ENCODE measurements at places on chromosomes 2 and 18. TPM values are rescaled to one million over a fixed set of nuclear protein-coding genes. Genes with fewer than 3 reads are reported as not detected.
A peak's percentile ranks its signal among the peaks of the same experiment; 100 is the strongest.

GRCh38 chr2:32355976-32356680 is 695 bp upstream of the BIRC6 start:
- H3K4me1 ChIP-seq, result peaks cover 30% of the 10 kb centered on the region
- peak overlapping the region; percentile 98 for H3K27ac ChIP-seq
- no peaks in the 10 kb centered on the region for H3K27me3 ChIP-seq
- peaks cover 7% of the 10 kb centered on the region for H3K36me3 ChIP-seq
- DNase-seq, result no peak

DNA sequence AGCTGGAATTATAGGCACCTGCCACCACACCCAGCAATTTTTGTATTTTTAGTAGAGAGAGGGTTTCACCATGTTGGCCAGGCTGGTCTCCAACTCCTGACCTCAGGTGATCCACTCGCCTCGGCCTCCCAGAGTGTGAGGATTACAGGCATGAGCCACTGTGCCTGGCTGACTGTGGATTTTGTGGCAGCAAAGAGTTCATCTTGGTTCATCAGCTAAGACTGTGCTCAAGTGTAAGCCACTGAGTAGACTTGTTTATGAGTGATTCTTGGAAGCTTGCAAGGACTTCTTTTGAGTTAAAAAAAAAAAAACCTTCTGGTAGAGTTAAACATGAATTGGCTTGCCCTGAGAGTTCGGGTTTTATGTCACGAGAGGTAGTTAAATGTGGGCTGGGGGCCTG is 34.7 kb downstream of the CD8B start:
- H3K4me1 ChIP-seq, result peaks cover 12% of the 10 kb centered on the region
- no peak for DNase-seq
- H3K27ac ChIP-seq, result no peak overlapping the region
- peaks cover 6% of the 10 kb centered on the region for H3K36me3 ChIP-seq
- H3K4me3 ChIP-seq, result no peak overlapping the region

GRCh38 chr2:237759176-237759575 is 39.4 kb upstream of the RBM44 start:
- no peak overlapping the region for H3K4me3 ChIP-seq
- no peaks in the 10 kb centered on the region for H3K27me3 ChIP-seq
- H3K36me3 ChIP-seq, result peaks cover 69% of the 10 kb centered on the region
- no peak for DNase-seq
- no peaks in the 10 kb centered on the region for H3K4me1 ChIP-seq
- no peak overlapping the region for H3K27ac ChIP-seq

GRCh38 chr18:63783394-63783793 is 8.2 kb downstream of the SERPINB7 start:
- no peak overlapping the region for H3K4me3 ChIP-seq
- H3K4me1 ChIP-seq, result no peaks in the 10 kb centered on the region
- H3K27ac ChIP-seq, result no peak overlapping the region
- H3K27me3 ChIP-seq, result no peaks in the 10 kb centered on the region

DNA sequence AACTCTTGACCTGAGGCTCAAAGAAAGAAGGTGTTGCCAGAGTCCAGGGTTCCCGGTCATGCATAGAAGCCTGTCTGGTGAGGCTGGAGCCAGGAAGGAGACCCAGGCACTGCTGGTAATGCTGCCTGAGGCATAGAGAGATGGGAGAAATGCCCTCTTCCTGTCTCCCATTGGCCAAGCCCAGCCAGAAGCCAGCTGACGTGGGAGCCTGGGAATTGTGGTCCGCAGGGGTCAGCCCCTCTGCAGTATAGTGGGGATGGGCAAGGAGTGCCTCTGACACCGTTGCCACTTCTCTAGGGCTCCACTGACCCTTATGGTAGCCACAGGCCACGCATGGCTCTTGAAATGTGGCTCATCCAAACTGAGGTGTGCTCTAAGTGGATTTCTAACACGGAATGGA is 95.7 kb downstream of the CTIF start:
- no peak overlapping the region for H3K4me3 ChIP-seq
- H3K36me3 ChIP-seq, result no peaks in the 10 kb centered on the region
- H3K27ac ChIP-seq, result no peak overlapping the region
- DNase-seq, result no peak

DNA sequence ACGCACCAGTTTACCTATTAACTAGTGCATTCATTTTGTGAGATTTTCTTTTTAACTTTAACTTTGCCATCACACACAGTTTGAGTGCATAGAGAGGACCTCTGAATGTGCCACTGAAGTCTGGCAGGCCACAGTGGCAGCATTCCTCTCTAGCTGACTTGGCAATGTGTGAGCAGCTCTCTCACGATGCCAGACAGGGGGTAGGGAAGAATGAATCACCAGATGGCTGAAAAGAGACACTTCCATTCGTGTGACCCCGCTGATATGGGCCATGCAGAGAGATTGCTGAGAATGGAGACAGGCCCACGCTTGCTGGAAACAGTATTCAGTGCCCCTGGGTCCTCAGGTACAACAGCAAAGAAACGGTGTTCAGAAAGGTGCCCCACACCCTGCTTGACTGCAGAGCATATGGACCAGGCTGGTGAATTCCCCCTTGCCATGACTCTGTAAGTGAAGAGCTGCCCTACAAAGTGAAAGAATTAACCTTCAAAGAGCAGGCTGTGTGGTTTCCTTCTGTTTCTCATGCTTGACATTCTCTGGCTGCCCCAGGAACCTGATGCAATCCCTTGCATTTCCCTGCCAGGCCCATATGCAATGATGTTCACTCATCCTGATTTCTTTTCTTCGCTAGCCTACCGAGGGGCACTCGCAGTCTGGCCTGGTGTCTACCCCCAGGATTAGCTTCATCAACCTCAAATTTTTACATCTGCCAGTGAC is 236.1 kb downstream of the CDH20 start:
- no peak for DNase-seq
- H3K27ac ChIP-seq, result peak overlapping the region; percentile 56
- peaks cover 3% of the 10 kb centered on the region for H3K4me1 ChIP-seq
- H3K36me3 ChIP-seq, result peaks cover 5% of the 10 kb centered on the region
- H3K27me3 ChIP-seq, result no peaks in the 10 kb centered on the region

GRCh38 chr2:222861411-222862105 is 722 bp downstream of the ACSL3 start:
- DNase-seq, result peak; percentile 18
- no peaks in the 10 kb centered on the region for H3K27me3 ChIP-seq
- H3K4me1 ChIP-seq, result peaks cover 8% of the 10 kb centered on the region
- H3K27ac ChIP-seq, result peak overlapping the region; percentile 98
- peaks cover 3% of the 10 kb centered on the region for H3K36me3 ChIP-seq

- H3K27ac ChIP-seq, result no peak overlapping the region
- no peaks in the 10 kb centered on the region for H3K36me3 ChIP-seq
- H3K4me3 ChIP-seq, result no peak overlapping the region
- H3K27me3 ChIP-seq, result peaks cover 4% of the 10 kb centered on the region
Observed at GRCh38 chr2:3010001-3010400, 367.6 kb downstream of the EIPR1 start.

- no peaks in the 10 kb centered on the region for H3K36me3 ChIP-seq
- H3K27me3 ChIP-seq, result no peaks in the 10 kb centered on the region
- no peak overlapping the region for H3K27ac ChIP-seq
- DNase-seq, result no peak
Observed at GRCh38 chr2:21220930-21221329, 97.2 kb downstream of the TDRD15 start.

GRCh38 chr2:236075802-236076201 is 92.4 kb downstream of the GBX2 start:
- no peaks in the 10 kb centered on the region for H3K27me3 ChIP-seq
- peaks cover 23% of the 10 kb centered on the region for H3K4me1 ChIP-seq
- no peak overlapping the region for H3K27ac ChIP-seq
- no peak overlapping the region for H3K4me3 ChIP-seq

GRCh38 chr2:147558620-147559019 is 286.2 kb upstream of the ACVR2A start:
- H3K4me3 ChIP-seq, result no peak overlapping the region
- H3K4me1 ChIP-seq, result peaks cover 3% of the 10 kb centered on the region
- no peak overlapping the region for H3K27ac ChIP-seq
- H3K36me3 ChIP-seq, result no peaks in the 10 kb centered on the region
- no peaks in the 10 kb centered on the region for H3K27me3 ChIP-seq

DNA sequence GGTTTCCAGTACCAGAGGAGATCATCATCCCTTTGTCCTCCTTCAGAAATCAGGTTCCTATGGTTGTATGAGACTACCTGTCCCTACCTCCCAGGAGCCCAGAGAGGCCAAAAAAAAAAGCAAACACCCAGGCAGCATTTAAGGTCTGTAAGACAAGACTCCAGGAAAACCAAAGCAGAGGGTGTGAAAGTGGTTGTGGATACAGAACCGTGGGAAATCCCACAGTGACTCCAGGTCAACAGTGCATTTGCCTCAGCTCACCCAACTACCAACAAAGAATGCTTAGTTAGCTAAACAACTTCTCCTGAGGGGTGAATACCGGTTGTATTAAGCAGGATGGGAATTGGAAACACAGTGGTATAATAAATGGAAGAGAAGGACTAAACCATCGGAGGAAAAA is 83.6 kb downstream of the LBH start:
- H3K4me3 ChIP-seq, result no peak overlapping the region
- peaks cover 3% of the 10 kb centered on the region for H3K4me1 ChIP-seq
- H3K27ac ChIP-seq, result no peak overlapping the region
- no peaks in the 10 kb centered on the region for H3K36me3 ChIP-seq

- peaks cover 26% of the 10 kb centered on the region for H3K4me1 ChIP-seq
- peak overlapping the region; percentile 92 for H3K4me3 ChIP-seq
- H3K36me3 ChIP-seq, result peaks cover 14% of the 10 kb centered on the region
- no peak for DNase-seq
Observed at GRCh38 chr2:19987936-19988335, 2.0 kb downstream of the WDR35 start.

DNA sequence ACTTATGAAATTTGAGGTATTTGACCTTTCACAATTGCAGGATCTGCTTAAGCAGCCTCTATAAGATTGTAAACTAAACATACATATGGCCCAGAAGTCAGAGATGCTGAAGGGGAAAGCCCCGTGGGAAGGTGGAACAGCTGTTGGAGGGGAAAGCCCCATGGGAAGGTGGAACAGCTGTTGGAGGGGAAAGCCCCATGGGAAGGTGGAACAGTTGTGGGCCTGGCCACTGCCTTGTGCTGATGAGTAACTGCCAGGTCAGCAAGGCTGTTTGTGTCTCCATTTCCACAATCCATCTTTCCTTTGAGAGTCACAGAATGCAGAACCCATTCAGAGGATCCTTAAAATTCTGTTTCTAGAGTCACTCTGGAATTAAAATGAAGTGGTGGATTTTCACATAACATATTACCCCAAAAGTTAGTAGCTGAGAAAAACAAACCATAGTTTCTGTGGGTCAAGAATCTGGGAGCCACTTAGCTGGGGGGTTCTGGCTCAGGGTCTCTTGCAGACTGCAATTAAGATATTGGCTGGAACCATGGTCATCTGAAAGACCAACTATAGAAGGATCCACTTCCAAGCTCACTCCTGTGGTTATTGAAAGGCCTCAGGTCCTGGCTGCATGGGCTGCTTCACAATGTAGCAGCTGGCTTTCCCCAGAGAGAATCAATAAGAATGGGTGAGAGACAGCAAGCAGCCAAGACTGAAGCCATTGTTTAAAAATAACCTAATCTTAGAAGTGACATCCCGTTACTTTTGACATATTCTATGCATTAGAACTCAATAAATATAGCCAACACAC is 86.6 kb upstream of the CAVIN2 start:
- no peak for DNase-seq
- no peaks in the 10 kb centered on the region for H3K36me3 ChIP-seq
- no peak overlapping the region for H3K4me3 ChIP-seq

DNA sequence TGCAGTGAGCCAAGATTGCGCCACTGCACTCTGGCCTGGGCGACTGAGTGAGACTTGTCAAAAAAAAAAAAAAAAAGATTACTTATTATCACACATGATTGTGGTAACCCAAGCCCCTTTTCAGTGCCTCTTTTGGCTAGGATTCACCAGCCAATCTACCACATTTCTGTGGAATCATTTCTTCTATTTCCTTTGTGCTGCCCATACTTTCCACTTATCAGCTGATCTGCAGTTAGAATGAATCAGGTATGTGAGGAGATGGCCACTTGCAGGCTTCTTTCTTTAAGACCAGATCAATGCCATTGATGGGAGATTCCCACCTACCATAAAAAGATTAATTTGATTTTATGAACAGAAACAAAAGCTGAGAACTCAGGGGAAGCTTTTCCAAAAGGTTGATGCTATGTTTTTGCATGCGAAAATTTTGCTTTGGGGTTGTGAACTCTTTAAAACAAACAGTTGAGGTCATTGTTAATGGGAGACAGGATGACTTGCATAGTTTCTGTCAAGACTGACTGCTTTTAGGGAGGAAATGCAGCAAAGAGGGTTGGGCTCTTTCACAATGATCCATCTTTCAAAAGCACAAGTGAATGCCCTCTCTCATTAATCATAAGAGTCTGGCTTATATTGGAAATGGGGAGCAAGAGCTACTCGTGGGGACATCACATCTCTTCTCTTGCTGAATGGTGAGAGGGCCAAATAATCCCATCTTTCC is 66.9 kb upstream of the CYP26B1 start:
- peaks cover 20% of the 10 kb centered on the region for H3K4me1 ChIP-seq
- no peak for DNase-seq
- no peaks in the 10 kb centered on the region for H3K36me3 ChIP-seq
- H3K4me3 ChIP-seq, result no peak overlapping the region
- H3K27me3 ChIP-seq, result no peaks in the 10 kb centered on the region

DNA sequence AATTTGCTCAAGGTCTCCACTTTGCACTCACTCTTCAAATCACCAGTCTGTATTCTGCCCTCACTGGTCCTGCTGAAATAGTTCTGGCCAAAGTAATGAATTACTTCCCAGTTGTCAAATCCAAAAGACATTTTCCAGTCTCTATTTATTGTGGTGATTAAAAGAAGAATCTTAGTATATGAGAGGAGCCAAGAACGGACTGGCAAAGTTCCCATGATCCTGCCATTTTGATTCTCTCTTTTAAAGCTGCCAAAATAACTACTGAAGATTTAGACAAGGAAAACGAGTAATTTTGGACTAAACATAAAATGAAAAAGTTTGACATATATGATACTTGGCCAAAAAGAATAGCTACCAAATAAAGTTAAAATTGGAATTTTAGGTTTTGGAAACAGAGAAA is 12.0 kb downstream of the THSD7B start:
- H3K27ac ChIP-seq, result no peak overlapping the region
- no peak overlapping the region for H3K4me3 ChIP-seq
- H3K36me3 ChIP-seq, result no peaks in the 10 kb centered on the region
- peaks cover 7% of the 10 kb centered on the region for H3K4me1 ChIP-seq

The DLGAP1 gene
- 24.0 TPM for total RNA-seq

The CAPN14 gene
- total RNA-seq, result 0.11 TPM

The ATP8B1 gene
- 5.6 TPM for total RNA-seq

The AAMP gene
- total RNA-seq, result 125 TPM

The IL1RN gene
- not detected for total RNA-seq

The TCF23 gene
- total RNA-seq, result 0.14 TPM

The NEU2 gene
- total RNA-seq, result not detected

The KCNJ13 gene
- not detected for total RNA-seq

The FSHR gene
- total RNA-seq, result not detected

The HSBP1L1 gene
- 1.6 TPM for total RNA-seq

The KCNG2 gene
- 0.34 TPM for total RNA-seq

Data from WTC11 (cell line).